ENCODE measurements at places on chromosomes 13 and 19.
A peak's percentile ranks its signal among the peaks of the same experiment; 100 is the strongest.

DNA sequence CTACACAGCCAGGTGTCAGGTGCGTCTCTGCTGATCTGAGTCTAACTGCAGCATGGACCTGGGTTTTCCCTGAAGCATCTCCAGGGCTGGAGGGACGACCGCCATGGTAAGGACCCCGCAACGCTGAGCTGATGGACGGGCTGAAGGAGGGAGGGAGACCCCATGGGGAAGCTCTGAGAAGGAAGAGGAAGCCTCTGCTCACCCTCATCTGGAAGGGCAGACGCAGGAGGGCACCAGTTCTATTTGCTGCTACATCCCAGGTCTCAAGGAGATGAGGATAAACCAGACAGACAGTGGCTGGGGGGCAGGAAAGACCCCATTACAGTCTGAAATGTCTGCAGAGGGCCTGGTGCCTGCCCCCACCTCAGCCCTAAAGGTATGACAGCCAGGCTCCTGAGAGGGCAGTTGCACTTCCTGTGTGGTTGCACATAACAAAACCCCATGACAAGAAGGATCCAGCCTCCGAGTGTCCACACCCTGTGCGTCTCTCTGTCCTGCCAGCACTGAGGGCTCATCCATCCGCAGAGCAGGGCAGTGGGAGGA, at the start of gene LILRA2:
Gene LILRA2 (plus strand): TSS at position 461 of the 543 bp plus-strand sequence. CDS start 89 bp downstream, outside the sequence.
- DNase-seq: no peak

GRCh38 chr13:23949200-23949599, 51.9 kb upstream of the C1QTNF9B start:
- DNase-seq: no peak

DNA sequence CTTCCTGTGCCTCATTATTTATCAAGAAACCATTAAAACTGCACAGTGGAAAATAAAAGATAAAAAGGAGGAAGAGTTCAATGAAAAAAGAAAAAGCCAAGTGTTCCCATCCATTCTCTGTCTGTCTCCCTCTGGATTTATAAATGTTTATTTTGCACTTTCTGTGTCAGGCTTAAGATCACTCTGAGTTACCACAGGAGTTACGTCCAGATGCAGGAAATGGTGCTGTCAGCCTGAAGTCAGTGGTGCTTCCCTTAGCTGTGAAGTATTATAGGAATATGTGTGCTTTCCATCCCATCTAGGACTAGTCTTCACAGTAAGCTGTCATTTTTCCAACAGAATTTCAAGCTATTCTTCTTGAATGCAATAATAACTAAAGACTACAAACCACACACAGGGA, 420.2 kb downstream of the KCTD12 start:
- no peak for DNase-seq

DNA sequence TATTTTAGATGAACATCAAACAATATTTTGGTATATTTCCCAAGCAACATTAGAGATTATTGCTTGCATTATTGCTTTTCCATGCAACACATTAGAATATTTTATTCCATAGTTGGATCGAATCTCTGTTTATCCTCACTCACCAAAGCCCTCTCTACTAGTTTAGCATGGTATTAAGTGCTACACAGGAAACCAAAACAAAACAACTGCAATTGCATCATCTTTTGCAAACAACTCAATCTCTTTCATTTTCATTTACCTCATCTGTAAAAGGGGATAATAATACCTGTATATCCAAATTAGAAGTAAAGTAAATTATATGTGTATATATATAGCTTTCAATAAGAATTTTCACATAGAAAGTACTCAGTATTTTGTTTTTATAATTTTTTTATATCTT, 147.8 kb upstream of the PCDH9 start:
- DNase-seq: no peak

GRCh38 chr19:6026390-6027227, 48.7 kb upstream of the RANBP3 start:
- no peak for DNase-seq

GRCh38 chr19:5832527-5833216, 6.8 kb downstream of the FUT6 start:
- DNase-seq: no peak

DNA sequence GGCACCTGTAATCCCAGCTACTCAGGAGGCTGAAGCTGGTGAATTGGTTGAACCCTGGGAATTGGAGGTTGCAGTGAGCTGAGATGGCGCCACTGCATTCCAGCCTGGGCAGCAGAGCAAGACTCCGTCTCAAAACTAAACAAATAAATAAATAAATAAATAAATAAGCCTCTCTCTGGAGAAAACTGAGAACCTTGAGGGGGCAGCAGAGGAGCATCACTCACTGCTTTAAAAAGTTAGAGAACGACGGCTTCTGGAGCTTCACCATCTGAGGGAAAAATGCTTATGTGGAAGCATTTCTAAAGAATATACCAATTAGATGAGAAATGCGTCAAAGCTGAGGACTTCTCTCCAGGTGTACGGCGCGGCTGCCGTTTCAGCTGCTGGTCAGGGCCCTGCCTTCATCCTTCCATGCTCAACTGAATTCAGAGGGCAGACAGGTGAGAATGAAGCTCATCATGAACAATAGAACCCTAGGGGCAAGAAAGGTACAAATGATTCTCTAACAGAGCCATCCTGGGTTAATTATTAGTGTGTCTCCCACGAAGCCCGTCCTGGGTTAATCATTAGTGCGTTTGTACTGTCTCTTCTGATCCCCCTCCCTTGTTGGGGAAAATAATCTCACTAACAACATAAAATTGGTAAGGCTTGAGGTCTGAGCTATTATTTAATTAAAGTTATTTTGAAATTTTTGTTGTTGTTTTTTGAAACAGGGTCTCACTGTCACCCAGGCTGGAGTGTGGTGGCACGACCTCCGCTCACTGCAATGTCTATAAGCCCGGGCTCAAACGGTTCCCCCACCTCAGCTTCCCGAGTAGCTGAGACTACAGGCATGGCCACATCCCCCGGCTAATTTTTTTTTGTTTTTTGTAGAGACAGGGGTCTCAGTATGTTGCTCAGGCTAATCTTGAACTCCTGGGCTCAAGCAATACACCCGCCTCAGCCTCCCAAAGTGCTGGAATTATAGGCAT, 80.1 kb downstream of the IPO5 start:
- peak; percentile 72 for DNase-seq

- no peak for DNase-seq
These were observed 82.9 kb downstream of the TNFRSF19 start for GRCh38 chr13:23652909-23653726.

GRCh38 chr13:95267662-95268342, 33.4 kb downstream of the ABCC4 start:
- DNase-seq: no peak

GRCh38 chr13:36282821-36283432, 14.7 kb downstream of the CCDC169 start:
- DNase-seq: peak; percentile 72

GRCh38 chr13:22703601-22704209, 477.1 kb upstream of the SGCG start:
- no peak for DNase-seq

GRCh38 chr19:43367822-43368221, 14.3 kb downstream of the CD177 start:
- DNase-seq: no peak

GRCh38 chr19:56988299-56988698, 131.5 kb upstream of the USP29 start:
- no peak for DNase-seq

- no peak for DNase-seq
These were observed 121.0 kb downstream of the KCNRG start for GRCh38 chr13:50136226-50136625.

DNA sequence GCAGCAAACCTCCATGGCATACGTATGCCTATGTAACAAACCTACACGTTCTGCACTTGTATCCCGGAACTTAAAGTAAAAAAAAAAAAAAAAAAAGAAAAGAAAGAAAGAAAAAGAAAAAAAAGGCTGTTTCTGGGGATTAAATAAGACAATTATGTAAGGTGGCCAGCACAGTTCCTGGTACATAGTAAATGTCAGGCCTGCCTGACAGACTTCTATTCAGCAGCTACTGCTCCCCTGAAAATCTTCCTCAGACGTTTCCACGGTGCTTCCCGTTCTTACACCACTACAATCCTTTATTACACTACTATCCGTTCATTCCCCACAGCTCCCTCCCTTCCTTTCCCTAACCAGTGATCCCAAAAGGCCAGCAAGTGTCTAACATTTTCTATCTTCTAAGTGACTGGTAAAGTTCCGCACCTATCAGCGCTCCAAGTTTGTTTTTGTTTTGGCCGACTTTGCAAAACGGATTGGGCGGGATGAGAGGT, 636 bp upstream of the RB1 start:
- no peak for DNase-seq

DNA sequence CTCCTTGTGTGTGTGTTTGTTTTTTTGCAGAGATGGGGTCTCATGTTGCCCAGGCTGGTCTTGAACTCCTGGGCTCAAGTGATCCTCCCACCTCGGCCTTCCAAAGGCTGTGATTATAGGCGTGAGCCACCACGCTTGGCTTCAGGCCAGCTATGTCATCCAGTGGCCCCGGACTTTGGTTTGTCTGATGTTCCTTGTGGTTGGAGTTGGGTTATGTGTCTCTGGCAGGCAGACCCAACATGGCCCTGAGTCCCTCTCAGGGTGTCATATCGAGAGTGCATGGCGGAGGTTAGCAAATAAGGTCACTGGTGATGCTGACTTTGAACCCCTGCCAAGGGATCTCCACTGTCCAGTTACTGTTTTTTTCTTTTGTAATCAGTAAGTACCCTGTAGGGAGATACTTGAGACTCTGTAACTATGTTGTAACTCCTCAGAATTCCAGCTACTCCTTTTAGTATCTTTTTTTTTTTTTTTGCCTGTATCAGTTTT, 37.3 kb downstream of the SMARCA4 start:
- no peak for DNase-seq

Measured in GM23338 (cell line).